ENCODE measurements at places on chromosomes 16 and 17.

DNA sequence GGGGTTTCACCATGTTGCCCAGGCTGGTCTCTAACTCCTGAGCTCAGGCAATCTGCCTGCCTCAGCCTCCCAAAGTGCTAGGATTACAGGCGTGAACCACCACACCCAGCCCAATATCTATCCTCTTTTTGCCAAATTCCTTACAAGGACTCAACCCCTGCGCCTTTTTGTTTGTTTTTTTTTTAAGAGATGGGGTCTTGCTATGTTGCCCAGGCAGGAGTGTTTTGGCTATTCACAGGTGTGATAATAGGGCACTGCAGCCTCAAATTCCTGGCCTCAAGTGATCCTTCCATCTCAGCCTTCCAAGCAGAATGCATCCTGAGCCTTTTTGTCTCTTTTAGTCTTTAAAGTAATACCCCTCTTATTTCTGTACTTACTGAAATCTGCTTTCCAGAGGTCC is 17.0 kb downstream of the SP2 start:
- DNase-seq, result no peak

DNA sequence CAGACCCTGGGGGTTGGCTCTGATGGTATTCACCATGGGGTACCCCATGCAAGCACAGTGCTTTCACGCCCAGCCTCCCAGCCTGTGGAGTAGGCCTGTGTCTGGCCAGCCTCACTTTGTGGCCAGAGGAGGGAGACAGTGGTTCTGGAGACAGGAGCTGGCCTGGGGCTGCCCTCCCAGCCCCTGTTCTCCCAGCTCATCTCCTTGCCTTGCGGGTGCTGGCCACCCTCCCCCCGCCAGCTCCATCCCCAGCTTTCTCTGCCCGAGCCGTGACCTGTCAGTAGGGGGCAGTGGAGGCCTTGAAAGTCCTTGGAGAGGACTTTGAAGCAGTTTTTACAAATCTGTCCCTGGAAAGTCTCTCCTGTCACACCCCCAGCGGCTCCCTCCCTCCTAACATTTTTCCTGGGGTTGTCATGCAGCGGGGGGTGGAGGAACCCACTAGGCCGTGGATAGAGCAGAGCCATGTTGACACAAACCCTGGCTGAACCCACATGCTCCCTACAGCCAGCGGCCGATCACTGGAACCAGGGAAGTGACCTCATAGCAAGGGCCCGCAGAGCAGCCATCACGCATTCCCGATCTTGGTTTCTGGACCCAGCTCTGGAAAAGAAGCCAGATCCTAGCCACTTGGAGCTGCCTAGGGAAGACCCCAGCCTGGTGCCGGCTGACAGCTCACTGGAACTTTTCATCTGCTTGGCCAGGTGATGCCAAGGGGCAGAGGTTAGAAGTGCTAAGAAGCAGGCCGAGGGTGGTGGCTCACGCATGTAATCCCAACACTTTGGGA is 289.4 kb downstream of the SEC14L1 start:
- peak; percentile 85 for DNase-seq

- peak; percentile 61 for DNase-seq
Measured at GRCh38 chr17:13030459-13031300, 12.9 kb upstream of the ELAC2 start.

- DNase-seq, result peak; percentile 83
Measured at GRCh38 chr17:61139219-61139618, 260.4 kb upstream of the TBX2 start.

DNA sequence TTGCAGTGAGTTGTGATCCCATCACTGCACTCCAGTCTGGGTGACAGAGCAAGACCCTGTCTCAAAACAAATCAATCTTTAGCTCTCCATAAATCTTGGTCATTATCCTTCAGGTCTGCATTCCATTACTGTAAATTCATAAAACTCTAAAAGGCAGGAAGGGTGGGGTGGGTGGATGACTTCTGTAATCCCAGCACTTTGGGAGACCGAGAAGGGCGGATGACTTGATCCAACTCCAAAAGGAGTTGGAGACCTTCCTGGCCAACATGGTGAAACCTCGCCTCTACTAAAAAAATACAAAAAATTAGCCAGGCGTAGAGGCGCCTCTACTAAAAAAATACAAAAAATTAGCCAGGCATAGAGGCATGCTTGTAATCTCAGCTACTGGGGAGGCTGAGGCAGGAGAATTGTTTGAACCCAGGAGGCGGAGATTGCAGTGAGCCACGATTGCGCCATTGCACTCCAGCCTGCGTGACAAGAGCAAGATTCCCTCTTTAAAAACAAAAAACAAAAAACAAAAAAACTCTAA is 2.2 kb upstream of the UBE2Z start:
- no peak for DNase-seq

DNA sequence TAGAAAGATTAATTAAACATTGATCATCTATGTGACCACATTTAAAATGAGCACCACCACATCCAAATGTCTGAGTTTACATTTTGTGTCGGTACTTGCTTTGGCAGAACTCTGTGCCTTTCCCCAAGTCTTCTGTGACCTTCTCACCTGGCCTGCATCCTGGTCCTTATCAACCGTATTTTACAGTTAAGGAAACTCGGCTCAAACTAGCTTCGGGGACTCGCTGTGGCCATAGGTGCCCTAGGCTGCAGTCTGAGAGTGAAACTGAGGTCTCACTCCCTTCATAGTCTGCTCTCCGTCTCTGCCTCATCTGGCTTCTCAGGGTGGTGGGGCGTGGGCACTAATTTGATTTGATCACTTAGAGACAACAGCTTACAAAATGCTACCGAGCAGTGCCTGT is 555.5 kb downstream of the WWOX start:
- DNase-seq, result no peak

GRCh38 chr17:82924812-82925211 is 85.0 kb upstream of the ZNF750 start:
- DNase-seq, result no peak

GRCh38 chr16:79685871-79686270 is 85.3 kb upstream of the MAF start:
- DNase-seq, result no peak

- no peak for DNase-seq
Measured at GRCh38 chr17:80427366-80428282, 12.7 kb downstream of the ENDOV start.

GRCh38 chr17:721540-721937 is 6.9 kb upstream of the VPS53 start:
- DNase-seq, result no peak

GRCh38 chr17:82551779-82552457 is 32.4 kb downstream of the FOXK2 start:
- DNase-seq, result peak; percentile 92

- DNase-seq, result no peak
Measured at GRCh38 chr16:11499295-11500089, 87.2 kb downstream of the LITAF start.

DNA sequence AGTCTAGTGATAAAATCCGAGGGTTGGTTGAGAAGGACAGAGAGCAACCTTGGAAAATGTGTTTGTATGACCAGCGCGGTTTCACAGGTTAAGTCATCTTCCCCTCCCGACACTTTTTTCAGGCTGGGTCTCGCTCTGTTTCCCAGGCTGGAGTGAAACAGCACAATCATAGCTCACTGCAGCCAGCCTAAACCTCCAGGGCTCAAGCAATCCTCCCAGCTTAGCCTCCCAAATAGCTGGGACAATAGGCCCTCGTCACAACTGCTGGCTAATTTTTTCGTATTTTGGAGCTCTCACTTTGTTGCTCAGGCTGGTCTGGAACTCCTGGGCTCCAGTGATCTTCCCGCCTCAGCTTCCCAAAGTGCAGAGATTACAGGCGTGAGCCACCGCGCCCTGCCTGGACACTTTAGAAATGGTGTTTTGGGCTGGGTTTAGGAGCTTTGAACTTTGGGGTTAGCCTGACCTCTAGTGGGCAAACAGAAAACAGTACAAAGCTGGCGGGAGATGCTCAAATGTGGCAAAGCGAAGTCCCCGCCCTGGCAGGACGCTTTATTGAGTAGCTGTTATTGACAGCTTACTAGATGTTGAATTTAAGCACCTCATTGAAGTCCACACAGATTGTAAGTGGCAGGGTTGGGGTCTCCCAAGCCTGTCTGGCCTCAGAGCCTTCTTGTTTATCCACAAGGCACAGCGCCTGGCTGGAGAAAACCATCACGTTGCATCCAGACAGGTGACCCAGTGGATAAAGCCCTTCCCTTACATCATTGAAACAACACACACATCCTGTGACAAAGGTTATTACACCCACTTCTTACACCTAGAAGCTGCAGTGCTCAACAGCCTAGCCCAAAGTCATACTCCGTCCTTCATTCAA is 34.7 kb upstream of the RBBP6 start:
- peak; percentile 88 for DNase-seq

- no peak for DNase-seq
Measured at GRCh38 chr17:13346081-13346533, 255.6 kb downstream of the HS3ST3A1 start.

DNA sequence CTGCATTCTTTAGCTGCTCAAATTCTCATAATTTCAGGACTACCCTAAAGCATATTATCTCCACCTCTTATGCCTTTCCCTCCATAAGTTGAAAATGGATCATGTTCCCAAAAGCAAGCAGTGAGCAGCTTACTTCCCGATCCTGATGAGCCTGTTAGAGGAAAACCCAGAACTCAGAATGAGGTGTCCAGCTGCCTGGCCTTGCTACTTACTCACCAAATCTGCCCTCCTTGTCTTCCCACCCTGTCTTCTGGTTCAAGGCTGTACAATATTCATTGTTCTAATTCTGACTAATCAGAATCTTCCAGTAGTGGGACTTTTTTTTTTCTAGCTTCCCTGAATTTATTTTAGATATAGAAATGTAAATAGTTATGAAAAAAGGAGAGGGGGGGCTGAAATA is 10.8 kb downstream of the LYRM1 start:
- DNase-seq, result no peak

- DNase-seq, result no peak
Measured at GRCh38 chr17:58991718-58992331, 114.9 kb downstream of the TRIM37 start.

GRCh38 chr17:16081507-16082087 is 82.0 kb downstream of the TTC19 start:
- no peak for DNase-seq

DNA sequence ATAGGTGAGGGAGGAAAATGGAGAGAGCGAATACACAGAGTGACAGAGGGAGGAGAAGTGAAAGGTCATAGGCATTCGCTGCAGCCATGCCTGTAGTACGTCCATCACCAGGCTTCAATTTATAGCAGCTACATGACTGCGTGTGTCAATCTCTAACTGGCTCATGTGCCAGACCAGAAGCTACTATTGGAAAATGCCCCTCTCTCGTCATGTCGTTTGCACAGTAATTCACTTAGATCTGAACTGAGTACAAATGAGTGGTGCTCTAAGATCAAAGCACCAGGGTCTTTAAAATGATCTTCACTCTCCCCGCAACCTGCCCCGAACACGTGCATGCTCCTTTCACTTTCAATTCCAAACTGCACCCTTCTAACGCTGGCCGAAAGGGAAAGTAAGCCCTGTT is 51.3 kb downstream of the ADCY9 start:
- no peak for DNase-seq

GRCh38 chr17:50680126-50680525 is 27.6 kb downstream of the ANKRD40 start:
- DNase-seq, result no peak

DNA sequence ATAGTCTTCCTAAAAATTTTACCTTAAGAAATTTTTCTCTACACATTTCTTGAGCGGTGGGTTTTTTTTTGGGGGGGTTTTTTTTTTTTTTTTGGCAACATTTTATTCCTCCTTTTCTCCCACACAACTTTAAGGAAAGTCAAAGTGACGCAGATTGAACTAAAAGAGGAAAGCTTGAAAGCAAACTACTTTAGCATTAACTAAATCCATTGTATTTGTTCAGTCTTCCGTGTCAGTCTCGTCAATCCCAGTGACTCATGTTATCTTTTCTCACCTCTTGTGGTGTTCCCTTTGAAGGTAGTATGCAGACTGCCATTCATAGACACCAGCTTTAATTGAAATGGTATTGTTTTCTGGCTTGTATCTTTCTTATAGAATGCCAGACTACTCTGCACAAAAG is 39.3 kb downstream of the TADA2A start:
- no peak for DNase-seq

GRCh38 chr17:5031365-5032082 is 3.7 kb downstream of the SLC52A1 start:
- DNase-seq, result peak; percentile 90

DNA sequence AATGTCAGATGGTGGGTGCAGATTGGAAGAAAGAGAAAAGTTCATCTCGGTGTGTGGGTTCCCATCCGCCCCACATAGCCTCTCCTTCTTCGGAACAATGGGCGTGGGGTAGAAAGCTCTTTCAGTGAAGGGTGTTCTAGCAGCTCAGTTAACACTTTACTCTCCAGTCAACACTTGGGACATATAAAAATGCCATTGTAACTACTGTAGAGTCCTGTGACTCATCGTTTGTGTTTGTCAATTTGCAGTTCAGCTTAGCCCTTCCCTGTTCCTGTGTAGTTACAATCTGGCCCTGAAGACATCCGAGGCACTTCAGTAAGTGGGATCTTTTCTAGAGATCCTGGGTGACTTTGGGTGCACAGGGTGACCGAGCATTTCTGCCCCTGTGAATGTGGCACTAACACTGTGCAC is 11.5 kb upstream of the CLEC18C start:
- DNase-seq, result no peak

DNA sequence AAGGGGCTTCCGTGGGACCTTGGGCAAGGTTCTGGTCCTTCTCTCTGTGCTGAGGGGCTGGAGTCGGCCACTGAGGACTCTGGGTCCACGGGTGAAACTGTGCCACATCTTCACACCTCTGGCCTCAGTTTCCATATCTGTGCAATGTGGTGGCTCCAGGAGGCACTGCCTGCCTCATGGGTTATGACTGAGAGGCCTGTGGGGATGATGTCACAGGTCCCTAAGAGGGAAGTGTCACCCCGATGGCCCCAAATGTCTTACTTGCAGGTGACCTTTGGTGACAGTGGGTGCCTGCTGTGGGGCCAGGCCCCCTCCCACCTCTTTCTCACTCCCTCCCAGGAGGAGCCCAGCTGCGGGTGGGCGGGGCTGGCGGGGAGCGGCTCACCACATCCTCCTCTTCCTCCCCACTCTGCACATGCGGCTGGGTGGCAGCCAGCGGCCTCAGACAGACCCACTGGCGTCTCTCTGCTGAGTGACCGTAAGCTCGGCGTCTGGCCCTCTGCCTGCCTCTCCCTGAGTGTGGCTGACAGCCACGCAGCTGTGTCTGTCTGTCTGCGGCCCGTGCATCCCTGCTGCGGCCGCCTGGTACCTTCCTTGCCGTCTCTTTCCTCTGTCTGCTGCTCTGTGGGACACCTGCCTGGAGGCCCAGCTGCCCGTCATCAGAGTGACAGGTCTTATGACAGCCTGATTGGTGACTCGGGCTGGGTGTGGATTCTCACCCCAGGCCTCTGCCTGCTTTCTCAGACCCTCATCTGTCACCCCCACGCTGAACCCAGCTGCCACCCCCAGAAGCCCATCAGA is at the start of gene IL21R:
Gene IL21R, plus strand, starts transcription at position 407 of the 801 bp plus-strand sequence. CDS start 27,898 bp downstream, outside the sequence.
- DNase-seq, result peak; percentile 93

- DNase-seq, result no peak
Measured at GRCh38 chr17:67055041-67055443, 10.7 kb downstream of the CACNG1 start.

GRCh38 chr17:45888392-45888791 is 6.0 kb upstream of the MAPT start:
- DNase-seq, result no peak

- no peak for DNase-seq
Measured at GRCh38 chr17:718075-718474, 3.4 kb upstream of the VPS53 start.
